ENCODE measurements at places on chromosomes 16 and 17. TPM values are rescaled to one million over a fixed set of nuclear protein-coding genes. Genes with fewer than 3 reads are reported as not detected.

- H3K4me1 ChIP-seq, result no peaks in the 10 kb centered on the region
- no peaks in the 10 kb centered on the region for H3K36me3 ChIP-seq
- H3K27me3 ChIP-seq, result no peaks in the 10 kb centered on the region
- no peak overlapping the region for H3K27ac ChIP-seq
- H3K4me3 ChIP-seq, result no peak overlapping the region
Observed at GRCh38 chr16:53998024-53998810, 288.4 kb downstream of the IRX3 start.

TUBG2 gene
- 10.4 TPM for total RNA-seq

- H3K4me3 ChIP-seq, result no peak overlapping the region
- no peaks in the 10 kb centered on the region for H3K27me3 ChIP-seq
- H3K4me1 ChIP-seq, result no peaks in the 10 kb centered on the region
- no peaks in the 10 kb centered on the region for H3K36me3 ChIP-seq
- H3K27ac ChIP-seq, result no peak overlapping the region
- no peak for DNase-seq
Observed at GRCh38 chr16:82900559-82900958, 273.8 kb downstream of the CDH13 start.

DNA sequence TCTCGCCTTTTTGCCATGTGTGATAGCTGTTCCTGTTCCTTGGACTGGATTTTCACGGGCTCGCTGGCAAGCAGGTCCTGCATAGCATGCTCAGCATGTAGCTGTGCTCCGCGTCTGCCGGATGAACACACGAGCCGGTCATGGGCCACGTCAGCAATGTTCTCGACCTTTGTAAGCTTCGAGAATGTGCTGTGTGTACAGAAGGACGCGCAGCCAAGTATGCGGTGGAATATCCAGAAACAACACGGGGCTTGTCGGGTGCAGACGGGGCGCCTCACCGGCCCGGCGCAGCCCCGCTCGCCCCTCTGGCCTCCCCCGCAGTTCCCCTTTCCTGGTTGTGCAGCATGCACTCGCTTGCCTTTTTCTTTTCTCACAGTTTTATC is 42.2 kb downstream of the RPTOR start:
- H3K27ac ChIP-seq, result no peak overlapping the region
- no peaks in the 10 kb centered on the region for H3K4me1 ChIP-seq
- no peak overlapping the region for H3K4me3 ChIP-seq

GCGR gene
- total RNA-seq, result not detected

GRCh38 chr17:10640475-10640874 is 16.6 kb downstream of the MYH3 start:
- H3K27ac ChIP-seq, result no peak overlapping the region
- no peaks in the 10 kb centered on the region for H3K27me3 ChIP-seq
- H3K4me1 ChIP-seq, result no peaks in the 10 kb centered on the region

- H3K4me1 ChIP-seq, result no peaks in the 10 kb centered on the region
- H3K4me3 ChIP-seq, result no peak overlapping the region
Observed at GRCh38 chr16:25217921-25218320, 1.2 kb downstream of the AQP8 start.

DNA sequence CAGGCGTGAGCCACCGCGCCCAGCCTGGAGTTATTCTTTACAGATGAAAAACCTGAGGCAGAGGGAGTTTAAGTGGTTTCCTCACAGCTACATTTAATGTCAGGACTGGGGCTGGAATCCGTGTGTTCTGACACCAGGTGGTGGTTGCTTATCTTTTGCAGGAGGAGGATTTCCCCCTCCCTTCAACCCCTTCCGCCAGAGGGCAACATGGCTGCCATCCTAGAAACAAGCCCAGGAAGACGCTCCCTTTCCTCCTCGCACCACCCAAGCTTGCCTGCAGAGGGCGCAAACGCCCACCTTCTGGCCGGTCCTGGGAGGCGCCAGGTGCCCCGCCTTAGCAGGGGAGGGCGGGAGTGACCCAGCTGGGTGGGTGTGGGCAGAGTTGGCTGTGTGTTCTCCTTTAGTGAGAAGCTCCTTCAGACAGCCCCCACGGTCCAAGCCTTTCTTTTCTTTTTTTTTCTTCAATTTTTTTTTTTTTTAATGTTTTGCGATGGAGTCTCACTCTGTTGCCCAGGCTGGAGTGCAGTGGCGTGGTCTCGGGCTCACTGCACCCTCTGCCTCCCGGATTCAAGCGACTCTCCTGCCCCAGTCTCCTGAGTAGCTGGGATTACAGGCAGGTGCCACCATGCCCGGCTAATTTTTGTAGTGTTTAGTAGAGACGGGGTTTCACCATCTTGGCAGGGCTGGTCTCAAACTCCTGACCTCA is 9.9 kb upstream of the RAP1GAP2 start:
- peaks cover 3% of the 10 kb centered on the region for H3K4me1 ChIP-seq
- no peak overlapping the region for H3K27ac ChIP-seq
- no peak overlapping the region for H3K4me3 ChIP-seq
- DNase-seq, result peak; percentile 92

DNA sequence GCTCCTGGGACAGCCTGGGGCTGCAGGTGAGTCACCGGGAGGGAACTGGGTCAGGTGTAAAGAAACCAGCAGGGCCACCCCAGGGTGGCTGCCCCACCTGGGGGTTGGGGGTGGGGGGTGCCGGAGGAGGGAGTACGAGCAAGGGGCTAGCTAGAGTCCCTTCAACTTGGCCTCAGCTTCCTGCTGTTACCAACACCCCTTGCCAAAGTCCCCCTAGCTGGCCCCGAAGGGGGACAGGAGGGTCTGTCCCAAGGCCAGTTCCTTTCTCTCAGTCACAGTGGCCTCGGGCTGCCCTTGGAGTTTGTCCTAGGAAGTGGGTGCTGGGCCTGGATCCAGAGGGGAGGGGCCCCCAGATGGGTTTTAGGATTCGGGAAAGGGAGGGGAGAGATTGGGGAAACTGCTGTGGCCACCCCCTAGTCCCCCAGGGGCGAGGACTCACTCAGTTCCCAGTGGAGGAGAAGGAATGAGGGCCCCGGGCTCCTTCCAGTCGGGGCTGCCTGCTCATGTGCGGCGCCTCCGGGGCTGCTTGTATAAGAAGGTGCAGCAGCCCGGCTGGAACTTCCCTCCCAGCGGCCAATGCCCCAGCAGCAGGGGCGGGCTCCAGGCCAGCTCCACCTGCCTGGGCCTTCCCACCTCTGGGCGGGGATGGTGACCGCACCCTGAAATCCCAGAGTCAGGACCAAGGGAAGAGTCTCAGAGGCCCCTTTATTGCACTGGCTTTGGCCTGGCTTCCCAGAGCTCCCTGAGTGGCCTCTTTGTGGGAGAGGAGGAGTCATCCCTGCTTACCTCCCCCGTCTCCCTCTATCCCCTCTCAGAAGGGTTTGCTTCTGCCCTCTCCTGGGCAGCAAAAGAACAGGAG is 7.3 kb downstream of the ARHGAP27 start:
- H3K36me3 ChIP-seq, result no peaks in the 10 kb centered on the region
- H3K27me3 ChIP-seq, result no peaks in the 10 kb centered on the region
- no peak overlapping the region for H3K27ac ChIP-seq

- DNase-seq, result no peak
- no peak overlapping the region for H3K4me3 ChIP-seq
- H3K27me3 ChIP-seq, result no peaks in the 10 kb centered on the region
- no peaks in the 10 kb centered on the region for H3K36me3 ChIP-seq
- H3K27ac ChIP-seq, result no peak overlapping the region
Observed at GRCh38 chr16:72036098-72036497, 18.2 kb upstream of the HP start.

DNA sequence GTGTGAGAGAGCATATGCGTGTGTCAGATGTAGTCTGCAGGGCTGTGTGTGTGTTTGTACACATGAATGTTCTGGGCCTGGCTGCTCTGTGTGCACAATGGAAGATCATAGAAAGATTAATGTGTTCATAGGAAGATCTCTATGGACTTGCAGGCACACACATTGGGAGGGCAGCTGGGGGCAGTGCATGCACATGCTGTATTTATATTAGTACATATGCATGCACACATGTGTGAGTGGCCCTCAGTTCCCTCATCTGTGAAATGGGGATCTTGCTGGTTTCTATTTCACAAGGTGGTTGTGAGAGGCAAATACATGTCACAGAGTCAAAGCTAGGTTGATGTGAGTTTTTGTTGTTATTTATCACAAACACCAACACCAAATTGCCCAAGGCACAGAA is 2.1 kb downstream of the CA7 start:
- DNase-seq, result no peak
- H3K36me3 ChIP-seq, result no peaks in the 10 kb centered on the region
- H3K27ac ChIP-seq, result no peak overlapping the region

SEPHS2 gene
- 50.3 TPM for total RNA-seq

DNA sequence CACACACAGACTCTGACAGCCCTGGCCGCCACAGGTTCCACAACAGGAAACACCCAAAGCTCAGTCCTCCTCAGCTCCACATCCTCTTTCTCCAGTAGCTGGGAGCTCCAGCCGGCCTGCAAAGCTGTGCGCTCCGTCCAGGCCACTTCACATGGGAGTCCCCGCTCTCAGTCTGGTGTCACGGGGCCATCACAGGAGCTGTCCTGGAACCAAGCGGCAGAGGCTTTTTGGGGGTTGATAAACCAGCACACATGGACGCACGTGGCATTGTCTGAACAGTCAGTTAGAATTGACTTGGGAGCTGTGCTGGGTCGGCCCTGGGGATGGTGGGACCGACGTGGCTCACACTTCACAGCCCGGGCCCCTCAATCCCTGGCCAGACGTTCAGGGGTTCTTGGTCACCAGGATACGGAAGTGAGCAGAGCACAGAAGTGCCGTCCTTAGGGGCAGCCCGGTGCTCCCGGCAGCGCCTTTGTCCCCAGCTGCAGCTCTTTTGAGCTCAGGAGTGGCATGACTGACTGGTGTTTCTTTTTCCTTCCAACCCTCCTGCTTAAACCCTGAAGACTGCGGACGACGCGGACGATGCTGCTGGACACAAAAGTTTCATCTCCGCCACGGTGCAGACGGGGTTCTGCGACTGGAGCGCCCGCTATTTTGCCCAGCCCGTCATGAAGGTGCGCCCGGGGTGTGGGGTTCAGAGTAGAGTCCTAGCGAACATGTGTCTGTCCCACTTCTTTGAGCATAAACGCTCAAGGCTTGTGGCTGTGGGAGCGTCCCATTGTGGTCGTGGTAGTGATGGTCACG is 66.6 kb upstream of the CHMP6 start:
- no peak overlapping the region for H3K4me3 ChIP-seq
- H3K27me3 ChIP-seq, result no peaks in the 10 kb centered on the region
- no peak overlapping the region for H3K27ac ChIP-seq
- no peaks in the 10 kb centered on the region for H3K36me3 ChIP-seq

PRR35 gene
- not detected for total RNA-seq

DNA sequence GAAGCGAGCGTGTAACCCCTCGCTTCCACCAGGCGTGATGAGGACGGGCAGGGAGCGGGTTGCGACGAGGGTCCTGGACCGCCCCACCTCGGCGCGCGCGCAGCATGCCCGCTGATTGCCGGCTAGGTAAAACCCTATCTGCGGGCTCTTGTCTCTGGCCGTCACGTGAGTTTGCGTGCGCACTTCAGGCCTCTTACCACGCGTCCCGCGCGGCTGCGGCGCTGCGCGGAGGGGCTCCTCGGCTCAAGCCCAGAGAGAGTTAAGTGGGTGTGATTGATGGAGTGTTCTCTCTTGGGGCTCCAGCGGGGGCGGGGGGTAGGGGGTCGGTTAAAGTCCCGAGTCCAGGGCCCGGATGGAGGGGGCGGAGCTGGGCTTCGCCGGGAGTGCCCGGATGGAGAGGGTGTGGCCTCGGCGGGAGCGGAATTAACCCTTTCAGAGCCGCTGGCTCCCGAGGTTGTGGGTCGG is 7.9 kb downstream of the KDM6B start:
- peak; percentile 84 for DNase-seq
- no peaks in the 10 kb centered on the region for H3K36me3 ChIP-seq
- peak overlapping the region; percentile 100 for H3K27ac ChIP-seq

DNAH9 gene
- not detected for total RNA-seq

CMTM4 gene
- 1.7 TPM for total RNA-seq

DNA sequence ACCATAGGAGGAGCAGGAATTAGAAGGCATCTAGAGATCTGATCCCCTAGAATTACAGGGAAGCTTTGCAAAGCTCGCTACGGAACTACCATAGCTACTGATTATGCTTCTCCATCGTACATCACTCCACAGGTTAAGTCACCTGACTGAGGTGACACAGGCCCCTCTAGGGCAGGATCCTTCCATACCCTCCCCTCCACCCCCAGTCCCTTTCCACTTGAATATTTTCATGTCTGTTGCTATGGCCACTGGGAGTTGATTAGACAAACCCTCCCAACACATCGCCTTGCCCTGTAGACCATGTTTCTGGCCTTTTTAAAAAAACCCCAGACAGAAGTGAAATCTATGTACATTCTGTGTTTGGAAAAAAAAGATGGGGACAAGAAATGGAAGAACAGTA is 287.1 kb downstream of the SOX9 start:
- H3K4me3 ChIP-seq, result no peak overlapping the region
- no peaks in the 10 kb centered on the region for H3K4me1 ChIP-seq
- DNase-seq, result no peak
- no peak overlapping the region for H3K27ac ChIP-seq

KSR1 gene
- total RNA-seq, result 27.8 TPM

DNA sequence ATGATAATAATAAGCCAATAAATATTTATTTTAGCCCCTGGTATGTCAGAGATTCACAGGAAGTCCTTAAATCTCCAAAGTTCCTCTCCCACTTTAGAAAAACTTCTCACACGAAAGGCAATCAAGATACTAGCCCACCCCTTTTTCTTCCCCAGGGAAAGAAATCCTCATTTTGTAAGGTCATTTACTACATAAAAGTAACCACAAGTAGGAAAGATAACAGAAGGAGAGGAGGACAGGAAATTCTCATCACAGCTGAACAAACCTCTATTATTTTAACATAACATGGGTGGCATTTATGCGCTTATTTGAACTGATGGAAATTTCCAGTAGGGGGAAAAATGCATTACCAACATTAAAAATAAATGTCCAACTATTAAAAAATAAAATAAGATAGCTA is 3.4 kb downstream of the FAM222B start:
- no peaks in the 10 kb centered on the region for H3K27me3 ChIP-seq
- H3K4me1 ChIP-seq, result peaks cover 8% of the 10 kb centered on the region
- DNase-seq, result no peak

GRCh38 chr16:30349675-30350074 is 5.4 kb downstream of the CD2BP2 start:
- peaks cover 22% of the 10 kb centered on the region for H3K36me3 ChIP-seq
- H3K4me3 ChIP-seq, result no peak overlapping the region
- no peak overlapping the region for H3K27ac ChIP-seq
- no peaks in the 10 kb centered on the region for H3K27me3 ChIP-seq
- H3K4me1 ChIP-seq, result peaks cover 13% of the 10 kb centered on the region

- H3K4me3 ChIP-seq, result no peak overlapping the region
- H3K4me1 ChIP-seq, result peaks cover 3% of the 10 kb centered on the region
- H3K27ac ChIP-seq, result no peak overlapping the region
- H3K27me3 ChIP-seq, result no peaks in the 10 kb centered on the region
- no peaks in the 10 kb centered on the region for H3K36me3 ChIP-seq
- no peak for DNase-seq
Observed at GRCh38 chr16:21991621-21992020, 9.3 kb downstream of the PDZD9 start.
